ENCODE measurements at places on chromosomes 5 and 9.

- DNase-seq, result no peak
Observed at GRCh38 chr5:62938927-62939326, 360.3 kb downstream of the LRRC70 start.

DNA sequence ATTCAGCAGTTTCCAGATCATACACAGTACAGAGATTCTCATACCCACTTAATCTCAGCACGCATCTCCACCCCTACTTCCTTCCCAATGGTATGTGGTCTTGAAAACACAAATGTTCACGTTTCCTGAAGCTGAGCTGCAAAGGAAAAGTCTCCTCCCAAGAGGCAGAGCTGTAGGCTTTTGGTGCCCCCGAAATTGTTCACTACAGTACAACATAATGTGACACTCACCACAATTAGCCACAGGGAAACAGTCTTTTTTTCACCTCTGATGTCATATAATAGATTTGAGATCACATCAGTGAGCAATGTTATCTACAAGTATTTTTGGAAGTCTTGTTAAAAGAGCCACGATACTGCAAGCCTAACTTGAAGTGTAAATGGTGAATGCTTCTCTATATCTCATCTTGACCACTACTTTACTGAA, 40.2 kb downstream of the NFIB start:
- DNase-seq, result no peak

- peak; percentile 50 for DNase-seq
Observed at GRCh38 chr9:88922091-88922490, 69.2 kb upstream of the S1PR3 start.

DNA sequence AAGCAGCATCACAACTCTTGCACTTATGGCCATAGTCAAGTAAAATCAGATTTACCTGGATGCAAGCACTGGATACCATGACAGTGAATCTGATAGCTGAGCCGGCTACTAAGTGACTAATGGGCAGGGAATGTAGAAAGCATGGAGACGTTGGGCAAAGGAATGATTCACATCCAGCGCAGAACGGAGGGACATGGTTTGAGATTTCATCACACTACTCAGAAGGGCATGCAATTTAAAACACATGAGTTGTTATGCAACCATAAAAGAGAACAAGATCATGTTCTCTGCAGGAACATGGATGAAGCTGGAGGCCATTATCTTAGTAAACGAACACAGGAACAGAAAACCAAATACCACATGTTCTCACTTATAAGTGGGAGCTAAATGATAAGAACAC, 169.1 kb upstream of the PIK3R1 start:
- DNase-seq, result no peak

DNA sequence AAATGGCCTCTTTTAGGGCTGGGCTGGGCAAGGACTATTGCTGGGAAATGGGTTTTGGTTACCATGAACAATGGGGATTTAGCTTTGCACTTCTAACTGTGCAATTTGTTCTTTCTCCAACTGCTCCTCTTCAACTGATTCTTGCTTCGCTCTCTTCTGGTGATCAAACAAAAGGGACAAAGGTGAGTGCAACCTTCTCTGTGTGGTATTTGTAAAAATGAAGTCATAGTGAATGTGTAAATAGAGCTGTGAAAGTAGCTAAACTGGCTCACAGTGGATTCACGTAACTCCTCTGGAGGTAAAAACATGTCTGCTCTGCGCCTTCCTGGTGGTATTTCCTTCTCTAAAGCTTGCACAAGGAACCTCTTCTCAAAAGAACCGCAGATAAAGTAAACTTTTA, 20.9 kb upstream of the SPINK14 start:
- no peak for DNase-seq

GRCh38 chr5:99032234-99033013, 103.6 kb upstream of the CHD1 start:
- no peak for DNase-seq

GRCh38 chr9:117616431-117616831, 87.8 kb upstream of the TLR4 start:
- no peak for DNase-seq

DNA sequence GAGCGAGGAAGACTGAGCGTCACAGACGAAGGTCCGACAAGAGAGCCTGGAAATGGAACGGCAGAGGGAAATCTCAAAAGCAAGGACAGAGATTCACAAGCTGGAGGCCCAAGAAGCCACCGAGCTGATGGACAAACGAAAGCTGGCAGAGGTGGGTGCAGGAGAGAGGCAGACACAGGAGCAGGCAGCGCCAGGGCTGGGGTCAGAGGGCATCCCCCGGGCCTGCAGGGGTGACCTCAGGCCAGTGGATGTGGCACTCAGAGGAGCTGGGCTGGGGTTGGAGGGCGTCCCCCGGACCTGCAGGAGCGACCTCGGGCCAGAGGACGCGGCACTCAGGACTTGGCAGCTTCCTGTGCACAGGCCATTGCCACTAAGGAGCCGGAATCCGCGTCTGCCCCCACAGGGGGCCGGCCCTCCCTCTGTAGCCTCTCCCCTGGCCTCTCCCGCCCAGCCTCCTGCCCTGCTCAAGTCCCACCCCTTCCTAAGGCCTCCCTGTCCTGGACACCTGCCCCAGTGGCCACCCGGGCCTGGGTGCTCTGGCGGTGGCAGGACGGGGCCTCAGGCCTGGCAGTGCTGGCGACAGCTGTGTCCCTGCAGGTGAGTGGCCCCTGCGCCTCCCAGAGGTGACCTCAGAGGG, 40.4 kb downstream of the EXD3 start:
- DNase-seq, result no peak

GRCh38 chr9:89218040-89218928, 39.7 kb upstream of the SHC3 start:
- no peak for DNase-seq

GRCh38 chr5:131541071-131541470, 94.0 kb downstream of the RAPGEF6 start:
- DNase-seq, result no peak

DNA sequence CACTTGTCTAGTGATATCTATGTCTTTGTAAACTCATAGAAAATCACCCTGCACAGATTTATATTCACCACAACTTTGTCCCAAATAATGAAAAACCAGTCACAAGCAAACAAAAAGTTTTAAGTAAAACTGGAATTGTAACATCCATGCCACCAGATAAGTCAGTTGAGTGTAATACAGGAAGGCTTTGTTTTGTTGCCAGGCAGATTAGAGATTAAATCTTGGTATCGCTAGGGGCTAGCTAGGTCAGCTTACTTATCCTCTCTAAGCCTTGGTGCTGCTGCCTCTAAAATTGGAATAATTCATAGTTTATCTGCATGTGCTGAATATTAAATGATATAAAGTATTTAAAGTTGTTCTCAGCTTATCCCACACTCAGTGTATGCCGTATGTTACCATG, 1062.5 kb downstream of the CDH9 start:
- DNase-seq, result no peak

GRCh38 chr9:131411719-131412681, 18.1 kb downstream of the PRRC2B start:
- no peak for DNase-seq

DNA sequence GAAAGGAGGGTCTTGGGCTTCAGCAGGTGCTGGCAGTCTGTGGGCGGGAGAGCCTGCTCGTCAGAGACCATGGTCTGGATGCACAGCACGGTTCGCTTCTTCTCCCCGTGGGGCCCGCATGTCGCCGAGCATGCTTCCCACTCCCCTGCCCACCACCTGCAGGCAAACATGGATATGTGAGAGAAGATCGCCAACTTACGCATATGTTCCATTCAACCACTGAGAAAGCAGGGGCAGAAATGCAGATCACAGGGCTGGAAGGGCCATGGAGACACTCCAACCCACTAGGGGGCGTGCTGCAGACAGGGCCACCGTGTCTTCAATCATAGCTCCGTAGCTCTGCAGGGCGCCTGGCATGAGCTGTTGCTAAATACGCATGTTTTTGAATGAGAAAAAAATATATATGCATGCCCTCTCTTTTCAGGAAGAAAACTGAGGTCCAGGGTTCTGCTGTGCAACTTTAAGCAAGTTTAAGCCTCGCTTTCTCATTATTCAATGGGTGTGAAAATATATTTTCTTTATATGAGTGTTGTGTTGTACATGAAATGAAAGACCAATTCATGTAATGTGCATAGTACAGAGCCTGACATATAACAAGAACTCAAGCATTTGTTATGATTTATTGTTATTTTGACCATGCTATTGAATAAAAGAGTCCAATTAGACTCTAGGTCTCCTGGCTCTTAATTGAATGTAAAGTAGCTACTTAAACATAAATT, 148.0 kb downstream of the TARS1 start:
- DNase-seq, result no peak

GRCh38 chr9:84703793-84704192, 34.3 kb downstream of the NTRK2 start:
- no peak for DNase-seq

DNA sequence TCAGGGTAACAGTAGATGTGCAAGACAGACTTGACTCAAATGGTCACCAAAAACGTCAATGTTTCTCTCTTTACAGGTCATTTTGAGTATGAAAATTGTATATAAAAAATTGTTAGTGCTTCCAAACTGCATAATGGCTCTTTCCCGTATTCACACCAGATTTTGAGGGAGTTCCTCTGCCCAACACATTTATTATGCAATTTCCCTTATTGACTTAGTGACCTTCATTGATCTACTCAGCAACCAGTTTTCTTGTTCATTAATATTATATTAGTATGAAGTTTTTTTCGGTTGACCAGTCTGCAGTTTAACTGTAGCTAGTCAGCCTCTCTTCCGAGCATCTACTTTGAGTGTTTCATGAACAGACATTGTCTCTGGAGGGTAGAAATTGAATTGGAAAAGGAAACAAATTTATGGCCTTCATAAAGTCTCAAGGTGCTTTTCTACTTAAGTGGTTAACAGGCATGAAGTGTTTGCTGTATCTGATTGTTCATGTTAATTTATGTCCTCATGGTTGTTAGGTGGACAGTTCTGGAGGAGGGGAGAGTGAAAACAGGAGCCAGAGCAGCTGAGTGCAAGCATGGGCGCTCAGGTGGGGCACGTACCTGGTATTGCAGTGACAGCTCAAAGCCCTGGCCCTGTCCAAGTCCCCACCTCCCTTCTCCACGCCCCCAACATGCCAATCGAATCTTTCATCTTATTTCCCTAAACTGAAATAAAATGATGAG, 240.2 kb downstream of the RFK start:
- DNase-seq, result no peak

- DNase-seq, result peak; percentile 70
Observed at GRCh38 chr5:67166460-67167285, 29.9 kb downstream of the CD180 start.

- DNase-seq, result no peak
Observed at GRCh38 chr5:9490494-9491097, 55.3 kb downstream of the SEMA5A start.

GRCh38 chr5:29054282-29054681, 2015.9 kb upstream of the CDH9 start:
- DNase-seq, result no peak

DNA sequence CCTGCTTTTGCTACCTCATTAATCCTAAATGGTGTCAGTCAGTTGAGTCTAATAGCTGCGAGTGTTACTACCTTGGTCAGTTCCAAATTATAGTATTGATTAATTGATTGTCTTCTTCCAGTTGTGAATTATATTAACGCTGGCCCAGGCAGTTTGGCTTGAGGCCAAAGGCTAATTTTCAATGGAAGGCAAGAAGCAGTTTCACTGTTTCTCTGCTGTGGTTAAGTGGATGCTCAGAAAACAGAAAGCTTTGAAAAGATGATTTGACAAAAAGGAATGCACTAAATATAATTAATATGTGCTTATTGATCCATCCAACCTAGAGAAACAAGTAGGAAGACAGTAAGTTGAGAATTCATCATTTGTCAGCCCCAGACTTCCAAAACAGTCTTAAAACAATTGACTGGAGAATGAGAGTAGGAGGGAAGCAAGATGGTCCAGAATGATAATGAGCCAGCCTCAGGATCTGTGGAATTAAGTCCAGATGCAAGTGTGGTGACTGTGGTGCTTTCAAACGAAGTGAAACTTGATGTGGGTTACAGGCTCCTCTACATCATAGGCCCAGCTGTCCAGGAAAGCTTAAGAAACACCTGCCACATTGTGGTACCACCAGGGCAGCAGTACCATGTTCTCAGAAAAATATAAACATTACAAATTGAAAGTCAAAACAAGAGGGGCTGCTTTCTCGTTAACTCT, 1371.0 kb upstream of the DMAC1 start:
- DNase-seq, result no peak

- peak; percentile 3 for DNase-seq
Observed at GRCh38 chr9:114286146-114286679, 36.7 kb upstream of the ORM1 start.

- peak; percentile 7 for DNase-seq
Observed at GRCh38 chr5:132557478-132558172, 848 bp downstream of the RAD50 start.

DNA sequence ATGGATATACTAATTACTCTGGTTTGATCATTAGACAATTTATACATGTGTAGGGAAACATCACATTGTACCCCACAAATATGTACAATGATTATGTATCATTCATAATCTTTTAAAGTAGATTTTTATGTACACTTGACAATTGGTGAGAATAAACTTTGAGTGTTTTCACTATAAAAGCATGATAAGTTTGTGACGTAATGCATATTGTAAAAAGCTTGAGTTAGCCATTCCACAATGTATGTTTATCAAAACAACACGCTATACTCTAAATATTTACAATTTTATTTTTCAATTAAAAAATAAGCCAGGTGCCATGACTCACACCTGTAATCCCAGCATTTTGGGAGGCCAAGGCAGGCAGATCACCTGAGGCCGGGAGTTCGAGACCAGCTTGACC, 360.1 kb upstream of the ITGA1 start:
- no peak for DNase-seq

- no peak for DNase-seq
Observed at GRCh38 chr5:155878991-155879575, 447.9 kb upstream of the SGCD start.

- DNase-seq, result no peak
Observed at GRCh38 chr5:131976414-131977211, 31.1 kb upstream of the MEIKIN start.

GRCh38 chr5:150352244-150353031, 5.1 kb upstream of the TCOF1 start:
- DNase-seq, result no peak

DNA sequence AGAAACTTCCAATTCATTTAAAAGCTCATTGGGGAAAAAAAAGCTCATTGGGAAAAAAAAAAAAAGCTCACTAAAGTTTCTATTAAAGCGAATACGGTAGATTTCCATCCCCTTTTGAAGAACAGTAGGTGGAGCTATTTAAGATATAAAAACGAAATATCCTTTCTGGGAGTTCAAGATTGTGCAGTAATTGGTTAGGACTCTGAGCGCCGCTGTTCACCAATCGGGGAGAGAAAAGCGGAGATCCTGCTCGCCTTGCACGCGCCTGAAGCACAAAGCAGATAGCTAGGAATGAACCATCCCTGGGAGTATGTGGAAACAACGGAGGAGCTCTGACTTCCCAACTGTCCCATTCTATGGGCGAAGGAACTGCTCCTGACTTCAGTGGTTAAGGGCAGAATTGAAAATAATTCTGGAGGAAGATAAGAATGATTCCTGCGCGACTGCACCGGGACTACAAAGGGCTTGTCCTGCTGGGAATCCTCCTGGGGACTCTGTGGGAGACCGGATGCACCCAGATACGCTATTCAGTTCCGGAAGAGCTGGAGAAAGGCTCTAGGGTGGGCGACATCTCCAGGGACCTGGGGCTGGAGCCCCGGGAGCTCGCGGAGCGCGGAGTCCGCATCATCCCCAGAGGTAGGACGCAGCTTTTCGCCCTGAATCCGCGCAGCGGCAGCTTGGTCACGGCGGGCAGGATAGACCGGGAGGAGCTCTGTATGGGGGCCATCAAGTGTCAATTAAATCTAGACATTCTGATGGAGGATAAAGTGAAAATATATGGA, at the start of gene PCDHGA12:
TSS of gene PCDHGA12 (plus strand) at position 176 of the 782 bp plus-strand sequence. CDS start at position 429, 253 bp downstream.
- no peak for DNase-seq

Data from CD8-positive, alpha-beta memory T cell (primary cell).